HS-5 (cell line): ENCODE measurements at places on chromosomes 12 and 14.

- no peak for DNase-seq
Measured at GRCh38 chr14:88990856-88991255, 166.4 kb downstream of the TTC8 start.

DNA sequence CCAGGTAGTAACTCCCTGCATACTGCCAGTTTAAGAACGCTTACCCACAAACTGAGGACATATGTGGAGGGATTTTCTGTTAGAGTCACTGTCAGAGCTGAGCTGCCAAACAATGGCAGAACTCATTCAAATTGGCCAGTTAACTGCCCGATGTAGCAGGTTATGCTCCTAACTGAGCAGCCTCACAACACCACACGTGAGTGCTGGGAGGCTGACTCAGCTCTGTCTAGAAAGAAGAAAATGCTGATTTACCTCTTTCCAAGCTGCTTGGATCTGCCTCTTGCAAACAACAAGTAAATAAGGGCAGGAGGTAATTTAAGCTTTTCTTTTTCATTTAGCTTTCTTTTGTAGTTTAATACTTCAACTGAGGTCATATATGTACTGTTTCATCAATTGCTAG is 195.6 kb downstream of the PELI2 start:
- no peak for DNase-seq

GRCh38 chr14:103225062-103225461 is 101.8 kb downstream of the TNFAIP2 start:
- DNase-seq = no peak

DNA sequence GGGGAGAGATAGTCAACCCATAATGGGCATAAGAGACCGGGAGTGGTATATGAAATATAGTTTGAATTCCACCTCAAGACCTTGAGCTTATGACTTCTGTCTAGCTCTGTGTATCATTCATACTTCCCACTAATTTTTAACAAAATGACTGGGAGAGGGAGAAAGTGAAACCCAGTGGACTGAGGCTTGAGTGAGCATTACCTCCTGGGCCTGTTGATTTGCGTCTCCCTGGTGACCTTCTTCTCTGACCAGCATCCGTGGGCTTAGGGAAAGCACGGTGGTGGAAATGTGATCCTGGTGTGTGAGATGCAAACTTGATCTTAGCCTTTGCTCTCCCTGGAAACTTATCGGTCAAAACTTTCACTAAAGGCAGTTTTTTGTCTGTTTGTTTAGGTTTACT is 207.9 kb upstream of the BCL2L14 start:
- DNase-seq = no peak

GRCh38 chr14:77086951-77087350 is 11.1 kb upstream of the CIPC start:
- DNase-seq = no peak

DNA sequence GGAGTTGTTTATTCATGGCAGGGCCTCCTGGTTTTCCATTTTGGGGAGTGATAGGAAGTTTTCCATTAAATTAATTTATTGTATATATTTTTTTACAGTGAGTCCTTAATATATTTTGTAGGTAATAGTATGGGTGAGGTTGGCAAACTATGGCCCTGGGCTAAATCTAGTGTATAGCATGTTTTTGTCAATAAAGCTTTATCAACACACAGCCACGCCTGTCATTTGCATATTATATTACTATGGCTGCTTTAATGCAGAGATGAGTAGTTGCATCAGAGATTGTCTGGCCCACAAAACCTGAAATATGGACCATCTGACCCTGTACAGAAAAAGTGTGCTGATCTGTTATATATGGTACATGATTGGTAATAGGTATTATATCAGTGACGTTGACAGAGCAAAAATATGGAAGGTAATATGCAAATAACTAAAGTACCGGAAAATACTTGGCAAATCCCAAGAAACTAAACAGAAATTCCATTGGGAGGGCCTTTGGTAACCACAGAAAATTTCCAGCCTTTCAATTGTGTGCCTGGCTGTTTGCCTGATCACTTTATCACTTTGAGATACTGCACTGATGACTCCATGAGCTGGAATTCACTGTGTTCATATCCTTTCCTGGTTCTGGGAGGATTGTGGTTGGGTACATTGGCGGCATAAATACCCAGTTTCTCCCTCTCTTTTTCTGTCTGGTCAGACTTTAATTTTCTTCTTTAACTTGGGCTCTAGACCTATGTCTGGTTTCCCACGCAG is 61.7 kb upstream of the RFLNA start:
- DNase-seq = peak; percentile 98

- peak; percentile 19 for DNase-seq
Measured at GRCh38 chr12:20946732-20947131, 136.2 kb downstream of the SLCO1B3 start.
